ENCODE measurements at places on chromosomes 12 and 14.

- DNase-seq = no peak
Measured at GRCh38 chr14:38238878-38239277, 17.0 kb downstream of the CLEC14A start.

- no peak for DNase-seq
Measured at GRCh38 chr12:111412830-111413441, 7.2 kb downstream of the SH2B3 start.

DNA sequence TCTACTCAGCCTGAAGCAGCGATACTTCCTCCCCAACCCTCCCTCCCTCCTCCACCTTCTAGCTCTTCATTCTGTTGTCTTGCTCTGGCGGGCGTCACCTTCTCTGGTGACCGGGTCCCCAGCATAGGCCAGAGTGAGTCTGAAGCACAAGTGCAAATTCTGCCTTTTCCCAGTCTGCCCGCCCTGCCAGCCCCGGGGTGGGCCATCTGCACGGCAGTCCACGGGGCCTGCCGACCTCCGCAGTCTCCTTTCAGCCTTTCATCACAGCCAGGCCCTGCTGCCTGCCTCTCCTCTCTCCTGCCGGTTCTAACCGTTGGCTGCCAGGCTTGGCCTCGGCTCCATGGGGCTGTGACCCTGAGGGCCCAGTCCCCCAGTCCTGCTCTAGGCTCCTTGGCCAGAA, 58.7 kb downstream of the TESC start:
- no peak for DNase-seq

- DNase-seq = no peak
Measured at GRCh38 chr14:100906420-100906819, 2.9 kb upstream of the RTL1 start.

- no peak for DNase-seq
Measured at GRCh38 chr14:21308132-21308478, 28.2 kb downstream of the RPGRIP1 start.

- no peak for DNase-seq
Measured at GRCh38 chr14:49991491-49991890, 98.6 kb downstream of the ARF6 start.

GRCh38 chr12:105352940-105353635, 22.6 kb downstream of the C12orf75 start:
- DNase-seq = no peak

- no peak for DNase-seq
Measured at GRCh38 chr12:32811686-32812392, 56.1 kb upstream of the YARS2 start.

DNA sequence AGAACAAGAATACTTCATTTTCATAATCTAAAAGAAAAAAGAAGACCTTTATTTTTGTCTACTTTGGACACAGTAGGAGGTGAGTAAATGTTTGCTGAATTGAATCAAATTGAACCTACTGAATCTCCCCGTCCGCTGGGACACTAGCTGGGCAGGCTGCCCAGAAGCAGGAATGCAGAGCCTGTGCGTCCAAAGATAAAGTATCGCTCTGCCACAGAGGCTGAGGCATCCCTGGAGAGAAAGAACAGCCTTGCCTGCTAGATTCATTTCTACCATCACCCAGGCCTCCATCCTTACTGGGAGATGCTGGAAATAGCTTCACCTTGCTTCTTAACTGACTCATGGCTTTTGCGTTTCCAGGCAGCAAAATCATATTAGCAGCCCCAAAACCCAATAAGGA, 64.1 kb upstream of the TSPAN11 start:
- DNase-seq = no peak

DNA sequence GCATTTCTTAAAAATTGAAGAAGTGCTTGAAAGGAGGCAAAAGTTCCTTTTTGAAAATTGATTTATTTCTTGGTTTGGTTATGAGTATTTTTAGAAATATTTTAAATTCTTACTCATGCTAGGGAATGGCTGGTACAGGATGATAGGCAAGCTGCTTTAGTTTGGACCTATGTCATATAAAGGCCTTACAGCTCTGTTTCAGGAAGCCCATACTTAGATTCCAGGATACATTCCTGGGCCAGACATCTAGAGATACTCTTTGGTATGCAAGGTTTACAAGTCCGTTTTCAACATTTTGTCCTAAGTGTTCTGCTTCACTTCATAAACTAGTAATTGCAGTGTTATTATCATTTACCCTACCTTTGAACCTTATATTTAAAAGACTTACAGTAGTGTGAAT, 186.8 kb downstream of the FUT8 start:
- no peak for DNase-seq

- no peak for DNase-seq
Measured at GRCh38 chr12:48807981-48808380, 10.3 kb upstream of the CACNB3 start.

GRCh38 chr12:131818821-131819585, 9.2 kb upstream of the MMP17 start:
- DNase-seq = no peak

DNA sequence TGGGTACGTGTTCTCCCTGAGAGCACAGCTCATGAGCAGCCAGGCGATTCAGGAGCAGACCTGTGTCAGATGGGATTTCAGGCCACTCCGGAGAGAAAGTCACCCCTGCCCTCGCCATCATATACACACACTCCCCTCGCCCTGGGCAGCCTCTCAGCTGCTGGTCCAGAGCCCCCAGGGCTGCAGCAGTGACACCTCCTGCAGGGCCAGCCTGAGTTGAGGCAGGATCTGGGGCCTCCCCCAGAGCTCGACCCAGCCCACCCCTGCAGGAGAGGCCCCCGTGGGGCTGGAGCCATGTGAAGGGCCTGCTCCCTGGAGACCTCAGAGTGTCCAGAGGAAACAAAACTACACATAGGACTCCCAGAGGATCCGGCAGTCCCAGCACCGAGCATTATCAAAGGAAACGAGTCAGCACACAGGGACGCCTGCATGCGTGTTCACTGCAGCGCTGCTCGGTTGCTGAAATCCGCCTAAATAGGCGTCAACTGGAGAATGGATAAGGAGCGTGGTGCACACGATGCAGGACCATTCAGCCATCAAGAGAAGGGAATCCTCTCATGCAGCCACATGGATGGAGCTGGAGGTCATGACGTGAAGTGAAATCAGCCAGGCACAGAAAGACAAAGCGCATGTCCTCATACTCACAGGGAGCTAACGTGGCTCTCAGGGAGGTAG, 104.0 kb downstream of the TNFAIP2 start:
- DNase-seq = no peak

DNA sequence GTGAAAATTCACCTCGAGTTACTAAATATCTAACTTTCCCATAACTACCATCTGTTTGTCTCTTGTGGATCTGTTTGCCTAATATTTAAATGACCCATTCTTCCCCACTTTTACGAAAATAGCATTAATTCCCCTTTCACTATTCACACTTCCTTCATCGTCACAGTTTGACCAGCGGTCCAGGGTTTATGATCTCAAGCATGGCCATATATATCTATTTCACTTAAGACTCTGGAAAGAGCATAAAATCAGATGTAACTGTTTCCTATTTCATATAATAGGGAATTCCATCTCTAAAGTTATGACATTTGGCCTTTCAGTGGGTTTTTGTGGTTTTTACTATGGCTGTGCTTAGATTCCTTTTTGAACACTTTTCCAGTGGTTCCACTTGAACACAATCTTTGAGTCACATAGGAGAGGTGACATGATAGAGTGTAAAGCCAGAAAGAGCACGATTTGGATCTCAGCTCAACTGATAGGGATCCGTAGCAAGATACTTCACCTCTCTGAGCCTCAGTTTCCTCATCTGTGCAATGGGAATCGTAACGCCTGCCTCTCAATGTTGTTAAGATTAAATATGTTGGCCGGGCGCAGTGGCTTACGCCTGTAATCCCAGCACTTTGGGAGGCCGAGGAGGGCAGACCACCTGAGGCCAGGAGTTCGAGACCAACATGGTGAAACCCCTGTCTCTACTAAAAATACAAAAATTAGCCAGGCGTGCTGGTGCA, 754 bp upstream of the BCL2L14 start:
- DNase-seq = no peak
